Trophoblast cell (in vitro differentiated cells and primary cell): ENCODE measurements at places on chromosomes 1 and 21.

DNA sequence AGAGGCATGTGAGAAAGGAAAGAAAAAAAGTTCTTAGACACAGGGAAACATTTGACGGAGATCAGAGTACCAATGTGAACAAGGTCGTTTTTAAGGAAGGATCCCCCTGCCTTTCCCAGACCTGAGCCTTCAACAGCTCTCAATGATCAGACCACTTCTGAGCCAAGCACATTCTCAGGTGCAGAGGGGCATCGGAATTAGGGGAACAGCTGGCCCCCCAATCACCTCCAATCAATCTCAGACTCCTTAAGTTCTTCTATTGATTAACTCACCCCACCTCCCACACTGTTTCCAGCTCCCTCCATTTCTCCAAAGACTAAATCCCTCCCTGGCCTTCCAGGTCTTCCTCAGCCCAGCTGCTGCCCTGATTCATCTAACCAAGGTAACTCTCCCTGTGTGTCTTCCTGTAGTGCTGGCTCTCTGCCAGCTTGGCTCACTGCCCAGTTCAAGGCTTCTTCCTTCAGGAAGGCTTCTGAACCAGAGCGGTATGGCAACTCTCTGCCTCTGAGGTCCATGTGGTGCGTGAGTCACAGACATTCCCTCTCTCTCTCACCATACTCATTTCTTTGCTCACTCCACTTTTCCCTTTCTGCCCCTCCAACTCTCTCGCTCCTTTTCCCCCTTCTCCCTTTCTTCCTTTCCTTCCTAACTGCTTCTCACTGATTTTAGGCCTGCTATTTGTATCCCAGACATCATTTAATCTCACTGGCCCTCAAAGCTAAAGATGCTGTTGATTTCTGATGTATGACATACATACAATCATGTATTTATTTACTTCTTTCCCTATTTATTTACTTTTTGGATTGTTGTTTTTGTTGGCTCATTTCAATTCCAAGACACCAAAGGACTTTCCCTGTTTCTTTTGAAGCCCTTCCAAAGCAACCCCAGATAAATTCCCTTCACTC, 18.1 kb downstream of the CFAP45 start:
- DNase-seq = peak; percentile 97

DNA sequence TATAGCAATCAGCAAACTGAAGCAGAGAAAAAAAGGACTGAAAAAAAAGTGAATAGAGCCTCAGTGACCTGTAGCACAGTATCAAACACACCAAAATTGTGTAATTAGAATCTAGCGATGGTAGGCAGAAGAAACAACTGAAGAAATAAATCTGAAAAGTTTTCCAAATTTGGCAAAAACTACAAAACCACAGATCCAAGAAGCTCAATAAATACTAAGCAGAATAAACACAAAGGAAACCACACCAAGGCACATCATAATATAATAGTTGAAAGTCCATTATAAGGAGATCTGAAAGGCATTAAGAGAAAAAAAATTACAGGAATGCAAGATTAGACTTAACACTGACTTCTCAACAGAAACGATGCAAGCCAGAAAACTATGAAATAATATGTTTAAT, 7.1 kb upstream of the IL12RB2 start:
- no peak for DNase-seq

DNA sequence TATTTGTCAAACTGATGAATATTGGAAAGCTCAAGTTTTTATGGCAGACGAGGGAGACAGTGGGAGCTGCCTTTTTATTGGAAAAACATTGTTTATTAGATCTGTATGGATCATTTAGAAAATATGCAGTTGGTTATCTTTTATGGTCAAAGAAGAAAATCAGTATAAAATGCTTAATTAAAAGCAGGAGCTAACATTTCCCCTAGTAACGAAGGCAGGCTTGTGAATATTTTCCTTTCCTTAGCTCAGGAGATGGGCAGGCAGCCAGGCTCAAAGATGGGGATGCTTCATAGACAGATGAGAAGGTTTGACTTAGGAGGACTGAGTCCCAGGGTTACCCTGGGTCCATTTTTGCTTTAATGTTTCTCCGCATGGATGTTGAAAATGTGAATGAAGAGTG, 26.0 kb downstream of the ROR1 start:
- DNase-seq = no peak

DNA sequence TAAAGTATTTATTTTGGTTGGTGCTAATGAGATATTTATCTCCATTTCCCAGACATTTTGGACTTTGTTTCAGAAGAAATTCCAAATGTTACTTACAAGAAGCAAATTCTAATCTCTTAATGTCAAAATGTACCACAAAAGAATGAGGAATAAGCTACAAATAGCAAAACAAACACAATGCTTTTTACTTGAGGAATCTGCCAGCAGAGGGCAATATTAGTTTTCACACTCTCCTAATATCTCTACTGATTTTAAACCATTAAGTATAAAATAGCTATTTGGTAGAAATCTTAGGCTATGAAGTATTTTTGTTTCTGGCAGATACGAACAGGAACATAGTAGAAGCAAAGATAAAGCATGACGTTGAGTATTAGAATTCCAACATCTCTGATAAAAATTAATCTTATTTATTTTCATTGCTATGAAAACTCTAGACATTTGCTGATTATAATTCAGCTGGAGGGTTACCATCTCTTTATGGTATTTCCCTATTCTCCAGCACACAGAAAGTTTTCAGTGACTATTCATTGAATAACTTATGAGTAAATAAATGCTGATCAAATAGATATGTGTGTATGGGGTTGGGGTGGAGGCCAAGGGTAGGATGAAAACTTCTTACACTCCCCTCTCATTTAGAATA, 13.4 kb upstream of the HMCN1 start:
- peak; percentile 65 for DNase-seq

DNA sequence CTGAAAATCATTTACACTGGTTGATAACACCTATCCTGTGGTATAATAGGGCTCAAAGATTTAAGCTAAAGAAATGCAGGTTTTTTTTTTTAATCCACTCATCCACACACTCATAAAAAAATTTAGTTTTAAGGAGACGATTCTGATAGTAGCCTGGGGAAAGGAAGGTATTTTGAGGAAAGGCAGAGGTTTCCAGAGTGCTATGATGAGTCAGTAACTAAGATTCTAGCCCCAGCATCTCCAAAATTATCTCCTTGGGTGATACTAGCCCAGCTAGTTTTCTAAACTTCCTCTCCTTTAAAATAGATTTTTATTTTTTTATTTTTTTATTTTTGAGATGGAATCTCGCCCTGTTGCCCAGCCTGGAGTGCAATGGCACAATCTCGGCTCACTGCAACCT, 20.7 kb downstream of the ASAP3 start:
- DNase-seq = no peak

DNA sequence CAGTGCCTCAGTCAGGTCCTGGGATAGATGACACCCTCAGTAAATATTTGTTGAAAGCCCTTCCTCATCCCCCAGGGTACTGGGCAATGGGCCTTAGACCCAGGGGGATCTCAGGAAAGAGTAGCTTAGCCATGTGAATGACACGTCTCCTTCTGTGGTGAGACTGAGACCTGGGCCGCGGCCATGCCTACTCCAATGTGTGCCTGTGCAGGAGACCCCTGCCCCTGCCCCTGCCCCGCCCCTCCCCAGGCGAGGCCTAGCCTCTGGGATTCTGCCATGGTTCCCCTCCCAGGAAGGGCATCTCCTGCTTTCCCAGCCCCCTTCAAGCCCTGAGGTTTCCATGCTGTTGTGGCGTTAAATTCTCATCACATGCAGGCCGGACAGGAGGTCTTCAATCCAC, 7.1 kb downstream of the MYOM3 start:
- DNase-seq = no peak

DNA sequence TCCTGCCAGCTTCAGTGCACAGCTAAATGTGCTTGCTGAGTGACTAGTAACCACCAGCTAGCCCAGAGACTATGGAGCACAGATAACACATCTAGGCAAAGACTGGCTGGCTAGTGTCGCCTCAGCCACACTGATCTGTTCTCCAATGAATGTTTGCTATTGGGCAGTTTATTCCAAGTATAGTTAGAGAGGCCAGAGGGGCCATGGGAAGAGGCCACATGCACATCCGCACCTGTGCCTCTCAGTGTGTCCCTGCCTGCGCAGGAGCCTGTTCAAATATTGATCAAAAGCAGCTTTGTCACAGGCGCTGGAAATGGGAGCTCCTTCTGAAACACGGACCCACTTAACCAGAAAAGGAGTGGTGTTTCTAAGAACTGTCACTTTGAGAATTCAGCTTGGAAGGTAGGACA, 51.3 kb upstream of the ATP1A1 start:
- DNase-seq = no peak

DNA sequence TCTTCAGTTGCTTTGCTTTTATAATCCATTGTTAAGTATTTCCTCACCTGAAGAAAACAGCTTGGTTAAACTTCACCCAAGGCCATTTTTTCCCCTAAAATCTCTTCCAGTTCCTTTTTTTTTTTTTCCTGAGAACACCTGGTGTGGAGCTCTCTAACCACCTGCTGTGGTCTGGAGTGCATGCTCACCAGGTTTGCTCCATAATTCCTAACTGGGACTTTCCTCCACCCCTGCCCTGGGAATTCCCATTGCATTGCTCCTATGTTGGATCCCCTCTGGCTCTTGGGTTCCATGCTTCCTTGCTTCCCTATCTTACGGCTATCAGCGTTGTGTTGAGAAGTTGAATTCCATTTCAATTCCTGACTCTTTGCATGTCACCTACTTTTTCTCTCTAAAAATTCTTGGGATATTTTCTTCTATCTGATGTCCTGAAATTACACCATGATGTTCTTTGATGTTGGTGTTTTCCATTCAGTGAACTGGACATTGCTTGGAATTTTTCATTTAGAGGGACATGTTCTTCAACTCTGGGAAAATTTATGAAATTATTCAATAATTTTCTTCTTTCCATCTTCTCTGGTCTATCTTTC, 19.6 kb upstream of the DYRK1A start:
- DNase-seq = peak; percentile 94

GRCh38 chr1:45200906-45201500, 5.4 kb downstream of the ZSWIM5 start:
- no peak for DNase-seq

DNA sequence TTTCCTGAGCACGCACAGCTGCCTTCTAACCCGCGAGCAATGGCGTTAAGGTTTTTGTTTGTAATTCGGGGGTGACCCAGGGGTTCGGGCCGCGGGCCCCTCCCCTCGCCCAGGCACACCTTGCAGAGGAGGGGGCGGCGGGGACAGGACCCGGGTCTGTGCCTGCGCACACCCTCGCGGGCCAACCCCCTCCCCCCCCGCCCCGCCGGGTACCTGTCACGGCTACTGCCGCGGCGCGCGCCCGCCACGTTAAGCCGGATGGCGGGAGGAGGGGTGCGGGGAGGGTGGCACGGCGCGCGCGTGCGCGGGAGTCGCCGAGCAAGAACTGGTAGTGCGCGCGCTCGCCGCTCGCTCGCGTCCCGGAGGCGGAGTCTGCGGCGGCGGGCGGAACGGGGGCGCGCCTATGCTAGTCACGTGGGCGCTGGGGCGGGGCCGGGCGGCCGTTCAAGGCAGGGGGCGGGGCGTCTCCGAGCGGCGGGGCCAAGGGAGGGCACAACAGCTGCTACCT, at the start of gene TPTE:
Gene TPTE, plus strand, starts transcription at position 493 of the 508 bp plus-strand sequence. CDS start 17,141 bp downstream, outside the sequence.
- peak; percentile 65 for DNase-seq

DNA sequence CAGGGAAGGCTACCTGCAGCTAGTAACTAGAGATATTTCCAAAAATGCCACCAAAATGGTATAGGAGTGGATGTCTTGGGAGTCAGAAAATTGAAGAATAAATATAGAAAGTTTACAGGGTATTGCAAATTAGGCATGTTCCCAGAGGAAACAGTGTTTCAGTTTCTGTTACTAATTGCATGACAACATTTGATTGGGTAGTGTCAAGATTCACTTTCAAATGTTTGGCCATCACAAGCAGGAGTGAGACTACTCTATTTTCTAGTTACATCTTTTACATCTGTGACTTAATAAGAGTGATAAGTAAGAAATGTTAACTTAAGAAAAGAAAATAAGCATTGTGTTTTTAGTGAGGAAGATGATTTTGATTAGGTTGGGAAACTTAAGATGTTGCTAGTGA, 30.2 kb downstream of the AMY1C start:
- no peak for DNase-seq

DNA sequence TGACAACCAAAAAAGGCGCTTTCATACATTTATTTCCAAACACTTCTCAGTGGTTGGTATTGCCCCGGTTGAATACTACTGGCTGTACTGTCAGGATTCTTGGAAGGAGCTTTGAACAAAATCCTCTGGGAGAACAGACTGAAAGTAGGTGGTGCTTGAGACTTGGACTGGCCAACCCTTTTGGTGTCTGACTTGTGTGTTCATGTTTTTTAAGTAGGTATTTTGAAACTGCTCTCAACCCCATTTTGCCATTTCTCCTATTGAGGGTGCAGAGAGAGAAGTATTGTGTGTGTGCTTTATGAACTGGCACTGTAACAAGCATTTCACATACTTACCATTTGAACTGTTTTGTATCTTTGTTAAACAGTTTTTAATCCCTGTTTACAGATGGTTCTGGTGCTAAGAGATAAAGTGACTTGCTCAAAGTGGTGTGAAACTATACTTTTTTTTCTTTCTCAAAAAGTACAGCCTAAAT, 21.2 kb downstream of the ARID1A start:
- DNase-seq = no peak

DNA sequence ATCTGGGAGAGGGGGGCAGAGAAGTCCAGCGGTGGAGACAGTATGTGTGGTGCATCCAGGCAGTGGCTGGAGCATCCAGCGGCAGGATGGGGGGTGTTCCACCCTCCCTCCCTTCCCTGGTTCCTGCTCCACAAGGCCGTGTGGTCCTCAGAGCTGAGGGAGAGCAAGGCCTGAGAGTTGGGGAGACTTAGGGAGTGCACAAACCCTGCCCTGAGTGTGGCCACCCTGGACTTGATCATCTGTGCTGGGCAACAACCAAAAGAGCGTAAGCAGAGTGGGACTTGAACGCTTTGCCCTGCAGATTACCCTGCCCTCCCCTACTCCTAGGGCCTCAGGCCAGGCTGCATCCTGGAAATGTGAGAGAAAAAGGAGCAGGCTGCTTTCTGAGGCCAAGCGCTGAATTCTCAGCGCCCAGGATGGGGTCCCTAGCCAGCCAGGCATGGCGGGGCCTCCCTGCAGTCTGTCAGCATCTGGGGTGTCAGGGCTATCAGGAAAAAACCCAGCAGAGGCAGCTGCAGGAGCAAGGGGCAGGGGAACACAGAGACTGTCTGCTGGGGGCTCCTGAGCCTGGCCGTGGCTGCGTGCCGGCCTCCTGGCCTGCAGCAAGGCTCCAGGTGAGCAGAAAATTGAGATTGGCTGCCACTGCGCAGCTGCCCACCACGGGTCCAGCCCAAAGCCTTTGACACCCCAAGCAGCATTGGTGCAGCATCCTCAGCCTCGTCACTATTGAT, 266.2 kb downstream of the NPHP4 start:
- DNase-seq = no peak

DNA sequence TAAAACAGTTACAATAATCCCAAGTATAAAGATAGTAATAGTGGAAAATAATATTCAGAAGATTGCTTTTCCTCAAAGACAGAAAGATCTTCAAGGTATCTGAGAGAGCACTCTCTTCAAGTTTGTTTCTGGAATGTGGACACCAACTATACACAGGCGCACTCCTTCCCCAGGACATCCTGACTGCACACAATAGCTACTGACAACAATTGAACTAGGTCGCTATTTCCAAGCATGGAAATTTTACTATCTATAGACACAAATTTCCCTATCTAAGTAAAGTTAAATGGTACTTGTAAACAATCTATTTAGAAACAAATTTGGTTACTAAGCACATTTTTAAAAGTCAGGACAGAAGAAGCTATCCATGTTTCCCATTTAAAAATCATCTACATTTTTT, 19.1 kb downstream of the ARHGAP29 start:
- no peak for DNase-seq

GRCh38 chr1:214418391-214418790, 133.0 kb downstream of the PTPN14 start:
- no peak for DNase-seq

GRCh38 chr1:18279351-18280074, 171.9 kb downstream of the IGSF21 start:
- no peak for DNase-seq
